ENCODE measurements at places on chromosomes 3 and 15.

DNA sequence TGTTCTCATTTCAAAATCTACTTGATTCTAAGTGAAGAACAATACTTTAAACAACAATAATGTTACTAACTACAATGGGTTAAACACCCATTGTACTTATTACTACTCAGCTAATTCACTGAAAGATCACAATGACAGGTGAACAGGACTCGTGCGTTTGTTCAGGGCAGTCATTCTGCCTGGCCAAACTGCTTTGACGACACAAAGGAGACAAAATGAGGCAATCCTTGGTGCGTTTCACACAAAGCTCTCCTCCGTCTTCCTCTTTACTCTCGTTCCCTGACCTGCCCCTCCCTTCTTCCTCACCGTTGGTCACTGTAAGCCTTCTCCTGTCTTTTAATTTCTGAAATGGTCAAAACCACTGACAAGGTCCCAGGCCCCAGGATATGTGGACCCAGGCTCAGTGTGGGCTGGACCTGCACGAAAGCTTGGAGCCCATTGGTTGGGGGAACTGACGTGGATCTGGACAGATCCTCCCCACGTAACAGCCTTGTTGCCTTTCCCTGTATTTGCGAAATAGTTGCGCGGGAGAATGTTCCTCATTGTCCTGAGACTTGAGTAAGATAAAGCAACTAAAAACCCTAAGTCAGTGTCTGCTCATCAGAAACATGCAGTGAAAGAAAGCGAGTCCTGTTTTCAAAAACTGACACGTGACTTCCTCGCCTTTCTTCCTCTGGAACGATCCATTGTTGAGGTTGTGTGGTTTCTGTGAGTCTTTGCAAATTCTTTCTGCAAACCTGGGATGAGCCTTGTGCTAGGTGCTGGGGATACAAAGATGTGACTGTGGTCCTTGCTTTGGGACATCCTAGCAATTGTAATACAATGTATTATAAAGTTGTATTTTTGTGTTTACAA lies 147.1 kb upstream of the RGMA start:
- DNase-seq: no peak

GRCh38 chr3:29452934-29453283 lies 172.0 kb downstream of the RBMS3 start:
- no peak for DNase-seq

DNA sequence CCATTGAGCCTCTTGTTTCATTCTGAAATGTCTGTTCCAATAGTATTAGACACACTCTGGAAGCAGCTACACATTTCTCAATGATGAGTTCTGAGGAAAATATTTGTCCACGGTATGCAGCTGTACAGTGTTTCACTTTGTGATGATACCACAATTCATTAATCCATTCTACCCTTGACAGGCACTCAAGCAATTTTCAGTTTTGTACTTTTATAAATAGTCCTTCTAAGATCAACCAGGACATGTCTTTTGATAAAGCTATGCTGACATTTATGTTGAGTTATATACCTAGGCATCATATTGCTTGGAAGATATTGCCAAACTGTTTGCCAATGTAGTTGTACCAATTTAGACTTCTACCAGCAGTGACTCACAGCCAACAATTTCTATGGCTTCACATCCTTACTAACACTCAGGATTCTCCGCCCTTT lies 165.1 kb upstream of the COL8A1 start:
- no peak for DNase-seq

DNA sequence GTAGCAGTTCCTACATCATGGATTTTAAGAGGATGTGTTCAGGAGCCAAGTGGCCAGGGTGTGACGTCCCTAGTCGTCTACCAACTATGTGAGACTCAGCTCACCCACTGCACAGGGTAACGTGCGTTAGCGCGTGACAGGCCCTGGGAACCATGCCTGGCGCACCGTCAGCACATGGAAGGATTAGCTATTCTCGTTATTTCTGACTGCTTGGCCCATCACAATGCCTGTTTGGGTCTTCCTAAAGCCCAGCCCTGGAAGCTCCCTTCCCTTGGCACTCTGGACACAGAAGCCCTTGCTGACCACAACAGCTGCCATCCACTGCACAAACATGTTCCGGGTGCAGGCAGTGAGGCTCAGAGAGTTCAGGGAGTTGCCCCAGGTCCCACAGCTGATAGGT lies 91.0 kb upstream of the RPL32 start:
- no peak for DNase-seq

GRCh38 chr15:68204361-68204760 lies 771 bp downstream of the CALML4 start:
- no peak for DNase-seq

- peak; percentile 45 for DNase-seq
Observed at GRCh38 chr3:72821161-72821781, 27.0 kb downstream of the SHQ1 start.

DNA sequence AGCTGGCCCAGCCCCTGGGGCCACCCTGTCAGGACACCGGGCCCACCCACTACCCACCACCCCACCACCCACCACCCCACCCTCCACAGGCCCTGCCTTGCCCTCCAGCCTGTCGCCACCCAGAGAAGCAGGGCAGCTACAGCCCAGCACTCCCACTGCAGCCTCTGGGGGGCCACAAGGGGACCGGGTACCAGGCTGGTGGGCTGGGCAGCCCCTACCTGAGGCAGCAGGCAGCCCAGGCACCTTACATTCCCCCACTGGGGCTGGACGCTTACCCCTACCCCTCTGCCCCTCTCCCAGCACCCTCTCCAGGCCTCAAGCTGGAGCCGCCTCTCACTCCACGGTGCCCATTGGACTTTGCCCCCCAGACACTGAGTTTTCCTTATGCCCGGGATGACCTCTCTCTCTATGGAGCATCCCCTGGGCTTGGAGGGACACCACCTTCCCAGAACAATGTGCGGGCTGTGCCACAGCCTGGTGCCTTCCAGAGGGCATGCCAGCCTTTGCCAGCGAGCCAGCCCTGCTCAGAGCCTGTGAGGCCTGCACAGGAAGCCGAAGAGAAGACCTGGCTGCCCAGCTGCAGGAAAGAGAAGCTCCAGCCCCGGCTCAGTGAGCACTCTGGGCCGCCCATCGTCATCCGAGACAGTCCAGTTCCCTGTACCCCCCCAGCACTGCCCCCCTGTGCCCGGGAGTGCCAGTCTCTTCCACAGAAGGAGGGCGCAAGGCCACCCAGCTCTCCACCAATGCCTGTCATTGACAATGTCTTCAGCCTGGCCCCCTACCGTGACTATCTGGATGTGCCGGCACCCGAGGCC lies 5.3 kb downstream of the C15orf39 start:
- DNase-seq: no peak

DNA sequence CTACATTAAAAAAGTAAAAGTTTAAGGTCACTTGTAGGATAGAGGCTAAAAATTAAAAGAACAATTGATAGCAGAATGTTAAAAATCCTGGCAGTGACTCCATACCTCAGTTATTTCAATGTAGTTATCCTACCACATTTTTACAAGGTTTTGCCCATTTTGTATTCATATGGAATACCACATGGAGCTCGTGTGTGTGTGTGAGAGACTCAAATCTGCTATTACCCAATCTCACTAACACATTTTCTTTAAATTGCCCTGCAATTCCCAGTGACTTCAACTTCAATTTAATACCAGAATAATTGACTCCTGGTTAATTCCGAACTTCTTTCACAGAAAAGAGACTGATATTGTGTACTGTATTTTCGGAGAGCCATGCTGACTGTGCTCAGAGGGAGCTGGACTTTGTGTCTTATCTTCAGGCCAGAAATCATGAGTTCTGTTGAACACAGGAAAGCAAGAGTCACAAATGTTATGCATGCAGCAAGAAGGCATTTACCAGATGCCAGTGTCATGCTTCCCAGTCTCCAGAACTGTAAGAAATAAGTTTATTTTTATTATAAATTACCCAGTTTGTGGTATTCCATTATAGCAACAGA lies 529.0 kb upstream of the NECTIN3 start:
- DNase-seq: no peak

Data from epithelial cell of proximal tubule (primary cell).